ENCODE measurements at places on chromosomes 11 and 22.
A peak's percentile ranks its signal among the peaks of the same experiment; 100 is the strongest.

GRCh38 chr11:103433386-103434072 lies 324.3 kb downstream of the DYNC2H1 start:
- DNase-seq: no peak

GRCh38 chr22:18991821-18992442 lies 55.8 kb upstream of the PRODH start:
- DNase-seq: no peak

DNA sequence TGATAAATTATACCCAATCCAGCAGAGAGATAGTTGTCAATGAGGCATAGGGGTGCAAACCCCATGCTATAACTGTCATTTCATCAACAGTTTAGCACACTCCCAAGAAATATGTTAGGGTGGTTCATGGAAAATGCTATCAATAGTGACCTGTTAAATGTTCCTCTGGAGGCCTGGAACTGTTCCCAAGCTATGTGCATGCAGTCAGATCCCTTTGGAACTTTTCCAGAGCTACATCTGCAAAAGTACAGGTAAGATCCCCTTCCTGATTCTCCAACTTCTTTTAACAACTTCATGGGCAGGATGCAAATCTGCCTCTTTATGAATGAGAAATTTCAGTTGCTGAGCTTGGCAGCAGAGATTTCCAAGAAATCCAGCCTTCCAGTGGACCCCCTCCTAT lies 27.2 kb downstream of the ABTB2 start:
- DNase-seq: no peak

- DNase-seq: no peak
Measured at GRCh38 chr11:109856928-109857327, 236.3 kb upstream of the ZC3H12C start.

DNA sequence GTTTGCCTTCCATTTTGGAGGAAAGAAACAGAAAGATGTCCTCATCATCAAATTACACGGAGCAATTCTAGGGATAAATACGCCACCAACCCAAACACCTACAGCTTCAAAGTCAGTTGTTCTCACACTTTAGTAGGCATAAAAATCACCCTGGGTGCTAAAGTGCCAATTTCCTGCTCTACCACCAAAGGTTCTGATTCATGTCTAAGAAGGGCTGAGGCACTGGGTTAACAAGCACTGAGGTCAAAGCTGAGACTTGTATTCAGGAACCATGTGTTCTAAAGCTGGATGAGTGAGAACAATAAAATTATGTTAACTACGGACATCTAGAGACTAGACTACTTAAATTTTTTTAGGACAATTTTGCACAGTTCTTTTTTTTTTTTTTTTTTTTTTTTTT lies 127.6 kb downstream of the MPPED2 start:
- no peak for DNase-seq

- no peak for DNase-seq
Measured at GRCh38 chr11:82831364-82831763, 68.9 kb downstream of the PRCP start.

GRCh38 chr11:122601141-122602125 lies 54.1 kb upstream of the UBASH3B start:
- no peak for DNase-seq

- DNase-seq: no peak
Measured at GRCh38 chr11:123384116-123384515, 46.0 kb upstream of the GRAMD1B start.

DNA sequence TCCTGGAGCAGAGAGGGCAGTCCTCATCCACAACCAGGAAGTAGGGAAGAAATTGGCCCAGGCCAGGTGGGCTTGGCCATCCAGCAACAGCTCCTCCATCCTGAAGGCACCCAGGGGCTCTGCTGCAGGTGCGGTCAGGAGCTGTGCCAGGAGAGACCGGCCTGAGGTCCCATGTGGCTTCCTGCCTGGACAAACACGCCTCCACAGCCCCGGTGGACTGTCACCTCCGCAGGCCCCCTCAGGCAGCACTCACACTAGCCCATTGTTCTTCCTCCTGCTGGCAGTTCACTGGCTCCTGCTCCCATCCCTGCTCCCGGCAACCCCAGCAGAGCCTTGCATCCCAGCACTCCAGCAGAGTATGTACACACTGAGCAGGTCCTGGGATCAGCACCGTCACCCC lies 16.0 kb upstream of the POU2AF1 start:
- DNase-seq: no peak

- DNase-seq: no peak
Measured at GRCh38 chr11:71237853-71238252, 14.5 kb downstream of the SHANK2 start.

DNA sequence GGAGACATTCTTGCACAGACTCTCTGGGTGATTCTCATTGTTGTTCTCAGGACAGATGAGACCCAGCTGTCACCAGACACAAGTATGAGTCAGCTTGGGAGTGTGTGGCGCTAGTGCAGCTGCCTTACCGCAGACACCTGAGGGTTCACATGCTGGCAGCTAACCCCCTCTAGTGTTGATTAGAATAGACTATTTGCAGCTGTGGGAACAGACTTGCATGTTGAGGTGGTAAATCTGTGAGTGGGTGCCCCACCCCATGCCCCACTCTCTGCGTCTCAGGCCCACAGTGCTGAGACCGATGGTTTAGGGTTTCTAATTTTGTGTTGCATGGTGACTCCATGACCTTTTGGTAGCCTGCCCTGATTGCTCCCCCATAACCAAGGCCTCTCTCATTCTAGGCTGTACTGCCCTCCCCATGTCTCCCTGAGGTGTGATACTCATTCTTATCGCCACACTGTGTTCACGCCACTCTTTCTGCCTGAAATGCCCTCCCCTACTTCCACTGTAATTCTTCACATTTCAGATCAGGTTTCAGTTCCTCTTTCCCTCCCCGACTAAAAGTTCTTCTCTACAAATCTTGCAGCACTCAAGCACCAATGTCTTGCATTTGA lies 73.7 kb upstream of the KIRREL3 start:
- DNase-seq: no peak

- DNase-seq: no peak
Measured at GRCh38 chr11:113163291-113164030, 150.9 kb upstream of the TTC12 start.

- DNase-seq: peak; percentile 64
Measured at GRCh38 chr22:31148953-31149627, 8.8 kb upstream of the PLA2G3 start.

DNA sequence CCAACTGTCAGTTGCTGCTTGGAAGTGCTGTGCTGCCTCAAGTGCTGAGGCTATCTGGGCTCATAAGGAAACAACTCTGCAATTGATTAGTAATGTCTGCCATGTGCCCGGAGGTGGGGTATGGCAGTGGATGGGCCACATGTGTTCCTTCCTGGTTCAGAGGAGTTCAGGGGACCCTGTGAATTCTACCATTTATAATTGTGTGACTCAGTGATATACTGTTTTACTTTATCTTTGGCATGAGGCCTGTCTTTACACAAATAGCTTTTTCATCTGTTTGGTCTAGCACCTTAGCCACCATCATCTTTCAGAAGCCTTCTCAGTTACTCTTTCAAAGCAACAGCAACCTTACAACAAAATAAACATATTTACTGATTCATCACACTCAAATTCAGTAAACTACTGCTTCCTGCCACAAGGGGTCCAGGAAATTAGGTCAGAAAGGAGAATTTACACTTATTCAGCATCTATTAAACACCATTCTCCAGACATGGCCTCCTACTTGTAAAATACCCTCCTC lies 20.9 kb downstream of the DKK3 start:
- DNase-seq: no peak

DNA sequence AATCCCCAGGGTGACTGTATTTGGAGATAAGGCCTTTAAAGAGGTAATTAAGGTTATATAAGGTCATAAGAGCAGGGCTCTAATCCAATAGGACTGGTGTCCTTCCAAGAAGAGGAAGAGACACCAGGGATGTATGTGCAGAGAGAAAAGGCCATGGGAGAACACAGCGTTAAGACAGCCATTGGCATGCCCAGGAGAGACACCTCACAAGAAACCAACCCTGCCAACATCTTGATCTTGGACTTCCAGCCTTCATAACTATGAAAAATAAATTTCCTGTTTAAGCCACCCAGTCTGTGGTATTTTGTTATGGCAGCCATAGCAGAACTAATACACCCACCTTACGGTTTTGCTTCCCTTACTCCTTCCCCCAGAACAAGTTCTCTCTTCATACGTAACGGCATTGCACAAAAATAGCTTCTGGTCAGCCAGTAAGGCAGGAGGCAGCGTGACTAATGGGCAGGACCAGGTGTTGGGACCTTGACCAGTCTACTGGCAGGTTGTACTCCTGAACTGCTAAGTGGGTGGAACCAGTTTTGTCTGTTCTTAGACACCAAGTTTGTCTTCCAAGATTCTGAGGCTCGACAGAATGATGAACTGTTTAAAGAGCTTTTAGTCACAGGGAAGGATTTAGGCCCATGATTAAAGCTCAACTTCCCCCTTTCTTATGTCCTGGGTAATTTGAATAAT lies 31.9 kb upstream of the UPB1 start:
- no peak for DNase-seq

- DNase-seq: no peak
Measured at GRCh38 chr11:3907590-3907989, 52.1 kb downstream of the STIM1 start.

DNA sequence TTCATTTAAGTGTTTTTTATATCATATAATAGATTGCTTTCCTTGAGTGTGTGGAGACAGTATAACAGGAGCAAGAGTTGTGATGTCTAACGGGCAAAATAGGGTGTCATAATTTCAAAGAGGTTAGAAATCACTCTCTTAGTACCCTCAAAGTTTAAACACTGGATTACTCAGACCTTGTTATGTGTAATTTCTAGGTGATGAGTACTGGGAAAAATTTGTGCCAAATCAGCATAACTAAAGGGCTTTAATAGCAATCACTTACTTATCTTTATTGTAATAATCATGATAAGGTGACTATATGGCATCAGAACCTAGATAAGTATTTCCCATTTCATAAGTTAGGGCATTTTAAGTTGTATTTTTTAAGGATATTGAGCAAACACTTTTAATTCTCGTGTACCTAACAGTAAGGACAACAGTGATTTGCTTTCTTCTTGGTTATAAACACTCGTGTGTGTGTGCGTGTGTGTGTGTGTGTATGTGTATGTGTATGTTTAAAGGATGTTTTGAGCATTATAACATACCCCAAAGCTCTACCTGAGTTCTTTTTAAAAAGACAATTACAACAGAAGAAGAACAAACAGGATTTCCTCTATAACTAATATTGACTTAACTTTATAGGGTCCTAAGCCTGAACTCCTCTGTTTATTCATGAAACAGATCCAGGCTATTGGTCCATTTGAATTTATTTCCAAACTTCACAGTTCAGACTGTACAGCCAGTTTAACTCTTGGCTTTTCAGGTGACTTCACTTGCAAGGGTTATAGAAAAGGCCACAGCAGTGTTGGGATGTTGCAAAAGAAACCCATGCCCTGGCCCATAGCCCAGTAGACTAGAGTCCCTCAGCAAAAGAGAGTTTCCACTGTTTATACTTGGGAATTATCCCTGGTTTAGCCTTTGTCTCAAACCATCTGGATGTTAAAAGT lies 23.7 kb upstream of the PDE3B start:
- no peak for DNase-seq

DNA sequence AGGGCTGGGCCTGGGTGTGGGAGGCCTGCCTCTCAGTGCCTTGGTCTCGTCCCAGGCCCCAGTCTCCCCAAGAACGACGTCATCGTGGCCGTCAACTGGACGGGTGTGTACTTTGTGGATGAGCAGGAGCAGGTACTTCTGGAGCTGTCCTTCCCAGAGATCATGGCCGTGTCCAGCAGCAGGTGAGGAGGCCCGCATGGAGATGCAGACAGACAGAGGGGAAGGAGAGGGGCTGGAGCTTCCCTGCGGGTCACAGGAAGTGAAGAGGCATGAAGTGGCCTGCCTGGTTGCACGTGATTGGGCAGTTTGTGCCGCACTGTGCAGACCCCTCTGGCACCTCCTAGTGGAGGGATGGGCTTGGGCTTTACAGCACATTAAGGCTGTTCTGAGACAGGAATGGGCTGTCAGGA lies 70.4 kb downstream of the MYO7A start:
- DNase-seq: no peak

GRCh38 chr11:24386546-24387397 lies 110.1 kb upstream of the LUZP2 start:
- DNase-seq: no peak

- DNase-seq: no peak
Measured at GRCh38 chr11:2312232-2313042, 10.6 kb downstream of the TSPAN32 start.

- DNase-seq: no peak
Measured at GRCh38 chr22:30556388-30556787, 9.8 kb upstream of the SEC14L6 start.

DNA sequence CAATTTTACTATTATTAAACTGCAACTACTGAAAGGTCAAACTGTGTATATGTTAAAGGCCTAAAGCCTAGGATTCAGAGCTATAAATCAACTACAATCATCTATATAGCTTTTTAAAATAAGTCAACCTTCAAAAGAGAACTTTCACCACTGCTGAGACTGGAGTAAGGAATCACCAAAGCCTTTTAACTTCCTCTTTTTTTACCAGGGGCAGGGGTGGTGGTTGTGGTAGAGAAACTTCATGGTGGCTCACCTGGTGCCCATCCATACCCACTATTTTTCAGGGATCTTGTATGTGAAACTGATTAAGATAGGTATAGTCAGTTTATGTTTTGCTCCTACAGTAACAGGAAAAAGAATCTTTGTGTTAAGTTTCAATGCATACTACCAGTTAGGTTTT lies 31.5 kb downstream of the TSG101 start:
- DNase-seq: no peak

GRCh38 chr22:49900441-49901230 lies 17.6 kb downstream of the ALG12 start:
- no peak for DNase-seq

GRCh38 chr11:76069001-76069400 lies 137.3 kb downstream of the WNT11 start:
- DNase-seq: no peak
